Stimulated activated CD4-positive, alpha-beta T cell treated with anti-CD3 and anti-CD28 coated beads, Interleukin-4, amount 100 ng/mL, for 1 hour (primary cell): ENCODE measurements at places on chromosomes 1 and 21.

DNA sequence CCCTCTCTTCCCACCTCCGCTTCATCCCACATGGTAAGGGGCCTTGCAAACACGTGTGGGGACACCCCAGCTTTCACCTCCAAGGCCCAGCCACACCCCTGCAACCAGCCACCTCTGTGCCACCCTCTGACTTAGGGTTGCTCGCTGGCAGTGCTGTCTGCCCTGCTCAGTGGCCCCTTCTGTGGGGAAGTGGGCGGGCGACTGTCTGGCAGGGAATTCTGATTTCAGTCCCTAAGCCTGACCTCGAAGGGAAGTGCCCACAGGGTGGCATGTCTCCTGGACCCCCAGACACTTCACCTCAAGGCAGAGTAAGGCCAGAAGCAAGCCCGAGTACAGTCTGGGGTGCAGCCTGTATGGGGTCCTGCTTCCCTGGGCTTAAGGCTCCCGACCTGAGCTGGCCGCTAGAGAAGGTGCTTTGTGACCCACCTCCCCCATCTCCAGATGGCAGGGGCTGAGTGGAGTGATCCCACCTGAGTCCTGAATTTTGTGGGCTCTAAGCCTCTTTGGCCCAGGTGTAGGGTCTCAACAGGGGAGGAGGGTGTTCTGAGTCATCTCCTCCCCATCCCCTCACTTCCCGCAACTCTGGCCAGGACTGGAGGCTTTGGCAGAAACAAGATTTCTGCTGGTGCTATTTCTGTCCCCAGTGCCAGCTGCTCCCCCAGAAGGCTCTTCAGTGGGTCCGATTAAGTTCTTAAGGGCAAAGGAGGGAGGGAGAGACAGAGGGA is 7.0 kb downstream of the RD3 start:
- no peak for DNase-seq

- no peak for DNase-seq
Observed at GRCh38 chr21:46151989-46152926, 3.1 kb downstream of the FTCD start.

- no peak for DNase-seq
Observed at GRCh38 chr1:60924964-60925798, 157.2 kb upstream of the NFIA start.

GRCh38 chr1:59768792-59769735 is 45.7 kb upstream of the HOOK1 start:
- DNase-seq = no peak

DNA sequence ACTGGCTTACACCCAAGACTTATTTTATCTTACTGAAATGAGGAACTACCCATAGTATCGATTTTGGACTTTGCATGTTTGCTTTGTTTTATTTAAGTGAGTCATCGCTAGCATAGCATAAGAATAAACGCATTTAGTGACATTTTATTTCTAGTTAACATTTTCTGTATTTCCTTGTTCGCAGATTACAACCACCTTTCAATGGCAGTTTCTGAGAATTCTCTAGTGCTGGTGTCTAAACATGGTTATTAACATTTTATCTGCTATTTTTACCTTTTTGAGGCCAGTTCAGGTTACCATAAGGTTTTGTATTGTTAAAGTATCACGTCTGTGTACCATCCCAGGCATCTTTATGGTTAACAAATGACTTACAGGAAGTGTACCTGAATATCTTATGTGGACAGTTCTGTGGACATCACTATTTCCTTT is 24.5 kb downstream of the EEIG2 start:
- no peak for DNase-seq

GRCh38 chr1:212606395-212607205 is 2.0 kb upstream of the ATF3 start:
- peak; percentile 57 for DNase-seq

GRCh38 chr1:160308451-160309184 is 23.7 kb upstream of the PEX19 start:
- DNase-seq = no peak

GRCh38 chr1:154880671-154881070 is 10.6 kb upstream of the KCNN3 start:
- no peak for DNase-seq

GRCh38 chr1:100730130-100730529 is 10.6 kb downstream of the VCAM1 start:
- no peak for DNase-seq

- no peak for DNase-seq
Observed at GRCh38 chr1:77387553-77387952, 105.7 kb downstream of the AK5 start.

DNA sequence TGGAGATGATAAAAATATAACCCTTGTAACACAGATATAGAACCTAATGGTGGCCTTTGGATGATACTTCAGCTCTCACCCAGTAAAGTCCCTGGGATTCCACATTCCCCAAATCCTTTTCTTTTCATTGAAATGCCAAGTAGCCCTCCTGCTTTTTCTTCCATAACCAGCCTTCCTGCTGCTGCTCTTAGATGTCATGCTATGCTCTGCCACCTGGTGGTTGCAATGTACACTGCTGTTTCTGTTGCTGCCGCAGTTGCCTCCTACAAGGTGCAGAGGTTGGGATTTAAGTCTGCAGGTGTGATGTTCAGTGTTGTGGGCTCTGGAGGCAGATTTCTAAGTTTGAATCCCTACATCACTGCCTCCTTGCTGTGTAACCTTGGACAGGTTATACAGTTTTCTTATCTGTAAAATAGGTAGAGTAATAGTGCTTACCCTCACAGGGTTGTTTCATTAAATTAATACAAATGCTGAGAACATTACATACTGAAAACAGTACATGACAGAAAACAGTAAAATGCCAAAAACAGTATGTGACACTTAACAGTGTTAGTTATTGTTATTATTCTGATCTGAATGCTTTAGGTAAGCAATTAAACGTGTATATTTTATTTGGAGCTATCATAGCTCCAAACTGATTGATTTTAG is 64.3 kb downstream of the CAMSAP2 start:
- DNase-seq = peak; percentile 70

- DNase-seq = no peak
Observed at GRCh38 chr1:232109391-232109790, 482.8 kb downstream of the DISC1 start.

GRCh38 chr1:118688891-118689290 is 299.3 kb downstream of the TBX15 start:
- DNase-seq = no peak

DNA sequence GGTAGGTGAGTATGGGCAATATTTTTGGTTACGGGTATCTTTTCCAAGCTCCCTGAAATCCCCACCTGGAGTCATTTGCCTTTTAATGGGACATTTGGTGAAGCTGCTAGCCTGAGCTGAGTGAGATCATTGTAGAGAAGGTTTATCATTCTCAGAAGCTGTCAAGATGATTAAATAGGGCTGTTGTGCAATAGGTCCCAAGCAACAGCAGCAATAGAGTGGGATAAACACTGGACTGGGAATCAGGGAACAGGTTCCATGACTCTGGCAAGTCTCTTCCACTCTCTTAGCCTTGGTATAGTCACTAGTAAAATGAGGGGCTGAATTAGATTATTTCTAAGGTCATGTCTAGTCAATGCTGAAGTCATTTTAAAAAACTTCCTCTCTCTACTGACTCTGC is 30.3 kb upstream of the FAM78B start:
- DNase-seq = no peak

- no peak for DNase-seq
Observed at GRCh38 chr1:193457676-193458075, 271.3 kb upstream of the B3GALT2 start.

GRCh38 chr1:244207042-244207934 is 156.2 kb downstream of the ZBTB18 start:
- DNase-seq = no peak

- peak; percentile 56 for DNase-seq
Observed at GRCh38 chr1:246753670-246754535, 29.7 kb downstream of the SCCPDH start.

DNA sequence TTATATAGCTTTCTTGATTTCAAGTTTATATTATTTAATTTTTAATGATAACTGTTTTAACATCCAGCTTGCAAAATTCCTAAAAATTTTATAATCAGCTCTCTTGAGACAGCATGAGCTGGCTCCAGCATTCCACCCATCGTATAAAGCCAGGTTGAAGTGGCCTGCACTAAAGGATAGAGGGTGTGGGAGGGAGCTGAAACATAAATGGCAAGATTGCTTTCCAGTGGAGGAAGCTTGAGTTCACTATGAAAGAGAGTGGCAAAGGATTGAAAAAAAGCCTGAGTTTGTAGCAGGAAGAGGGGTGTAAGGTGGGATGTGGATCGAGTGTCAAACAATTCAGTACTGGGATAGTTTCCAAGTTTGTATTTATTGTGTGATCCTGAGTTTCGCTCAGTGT is 48.5 kb upstream of the ZNF644 start:
- no peak for DNase-seq

DNA sequence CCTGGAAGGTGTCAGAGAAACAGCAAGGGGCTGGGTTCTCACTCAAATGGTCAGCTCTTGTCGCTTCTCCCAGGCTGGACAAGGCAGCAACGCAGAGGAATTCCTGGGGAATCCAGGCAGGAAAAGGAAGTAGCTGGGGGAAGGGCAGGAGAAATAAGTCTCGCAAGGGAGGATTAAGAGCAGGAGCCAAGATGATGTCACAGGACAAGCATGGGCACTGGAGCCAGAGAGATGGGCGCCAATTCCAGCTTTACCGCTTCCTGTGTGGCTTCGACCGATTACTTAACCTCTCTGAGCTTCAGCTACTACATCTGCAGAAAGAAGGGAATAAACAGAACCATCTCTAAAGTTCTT is 70.5 kb downstream of the SSBP3 start:
- DNase-seq = no peak

GRCh38 chr21:14870853-14871149 is 194.0 kb downstream of the NRIP1 start:
- DNase-seq = no peak

GRCh38 chr1:29324771-29325351 is 88.5 kb downstream of the PTPRU start:
- DNase-seq = no peak

GRCh38 chr1:98437540-98437939 is 224.0 kb upstream of the SNX7 start:
- no peak for DNase-seq

DNA sequence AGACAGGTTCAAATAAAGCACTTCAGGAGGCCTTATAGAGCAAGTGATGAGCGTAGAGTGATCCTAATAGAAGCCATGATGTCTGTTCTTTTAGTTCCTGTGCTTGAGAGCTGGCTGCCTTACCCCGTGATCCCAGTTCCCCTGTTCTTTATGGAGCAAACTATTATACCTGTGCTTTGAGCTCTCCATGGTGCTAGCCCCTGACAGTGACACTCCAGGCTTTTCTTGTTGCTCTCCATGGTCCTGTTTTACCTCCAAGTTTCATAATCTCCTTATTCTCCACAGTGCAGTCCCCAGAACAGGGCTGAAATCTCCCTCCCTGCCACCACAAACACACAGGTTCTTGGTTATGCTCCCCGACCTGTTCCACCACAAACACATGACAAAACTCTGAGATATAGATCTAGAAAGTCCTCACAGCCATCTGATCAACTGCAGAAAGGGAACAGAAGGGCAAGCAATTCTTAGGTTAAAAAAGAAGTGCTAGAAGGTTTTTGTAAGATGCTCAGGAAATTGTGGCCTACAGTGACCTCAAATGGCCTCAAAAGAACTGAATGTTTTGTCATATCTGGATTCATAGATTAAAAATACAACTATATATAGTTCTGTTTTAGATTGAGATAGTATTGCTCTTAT is 6.0 kb downstream of the CADM3 start:
- no peak for DNase-seq

DNA sequence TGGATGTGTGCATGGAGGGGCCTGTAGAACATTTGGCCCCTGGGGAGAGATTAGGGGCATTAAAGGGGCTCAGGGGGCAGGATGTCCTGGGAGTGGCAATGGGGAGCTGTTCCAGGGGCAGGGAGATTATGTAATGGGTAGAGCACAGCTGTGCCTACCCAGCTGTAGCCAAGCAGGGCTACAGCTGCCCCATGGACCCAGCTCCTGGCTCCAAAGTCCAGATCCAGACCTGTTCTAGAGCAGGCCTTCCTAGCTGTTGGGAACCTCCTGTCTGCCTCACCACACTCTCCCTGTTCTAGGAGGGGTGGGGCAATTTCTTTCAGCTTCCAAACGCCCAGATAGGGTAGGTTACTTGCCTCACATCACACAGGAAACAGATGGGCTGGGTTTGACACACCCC is 5.6 kb downstream of the RPS6KA1 start:
- no peak for DNase-seq

DNA sequence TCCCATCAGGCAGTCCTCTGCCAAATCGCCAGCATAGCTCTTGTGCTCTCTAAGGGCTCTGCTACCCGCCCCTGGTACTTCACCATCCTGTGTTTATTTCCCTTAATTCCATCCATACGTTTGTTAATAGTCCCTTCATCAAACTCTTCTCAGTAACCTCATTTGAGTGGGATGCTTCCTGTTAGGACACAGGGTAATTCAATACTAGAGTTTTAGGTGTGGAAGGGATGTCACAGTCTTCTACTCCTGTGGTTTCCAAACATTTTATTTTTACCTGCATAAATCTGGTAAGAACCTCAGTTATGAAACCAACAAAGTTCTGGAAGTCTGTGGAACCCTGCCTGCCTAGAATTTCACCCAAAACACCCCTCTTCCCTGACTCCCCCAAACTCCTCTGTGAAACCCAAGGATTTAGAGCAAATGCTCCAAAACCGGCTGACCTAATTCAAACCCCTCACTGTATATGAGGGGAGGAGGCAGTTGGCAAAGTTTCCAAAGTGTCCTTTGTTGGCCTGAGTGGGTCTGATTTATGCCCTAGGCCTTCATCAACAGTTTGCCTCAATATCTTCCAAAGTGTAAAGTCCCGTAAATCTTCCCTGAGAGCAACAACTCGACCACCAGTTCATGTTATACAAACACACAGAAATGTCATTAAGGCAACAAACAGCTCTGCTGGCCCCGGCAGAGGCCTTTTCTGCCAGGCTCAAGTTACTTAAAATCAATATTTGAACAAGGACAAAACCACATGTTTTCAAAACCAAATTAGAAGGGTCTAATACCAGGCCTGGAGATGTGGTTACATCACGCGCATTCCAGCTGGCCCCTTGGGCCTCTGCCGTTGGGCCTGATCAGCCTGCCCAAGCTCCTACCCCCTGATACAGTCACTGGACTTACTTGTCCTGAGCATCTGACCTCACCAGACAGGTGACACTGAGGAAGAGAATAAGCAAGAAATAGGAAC is 82.4 kb upstream of the FGGY start:
- no peak for DNase-seq

- peak; percentile 44 for DNase-seq
Observed at GRCh38 chr1:13725714-13726175, 25.8 kb downstream of the PRDM2 start.

DNA sequence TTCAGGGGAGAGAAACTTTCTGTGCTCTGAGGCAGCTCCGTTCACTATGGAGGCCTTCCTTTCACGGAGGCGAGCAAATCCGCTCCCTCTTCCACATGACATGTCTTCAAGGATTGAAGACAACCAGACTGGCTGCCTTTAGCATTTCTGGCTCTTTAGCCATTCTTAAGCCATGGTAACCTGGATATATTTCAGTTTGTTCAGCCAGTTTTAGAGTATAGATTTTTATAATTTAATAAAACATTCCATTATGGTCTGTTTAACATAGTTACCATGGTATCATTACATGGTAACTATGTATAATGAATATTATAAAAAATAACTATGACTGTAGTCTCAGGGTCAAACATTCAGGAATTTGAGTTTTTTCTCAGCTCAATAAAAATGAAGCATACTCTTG is 54.2 kb upstream of the NFIA start:
- DNase-seq = no peak
